ENCODE measurements at places on chromosomes 12 and 14.
A peak's percentile ranks its signal among the peaks of the same experiment; 100 is the strongest.

- DNase-seq, result peak; percentile 37
Measured at GRCh38 chr14:72332046-72332445, 399.8 kb downstream of the RGS6 start.

- no peak for DNase-seq
Measured at GRCh38 chr12:68825569-68826217, 17.7 kb downstream of the MDM2 start.

DNA sequence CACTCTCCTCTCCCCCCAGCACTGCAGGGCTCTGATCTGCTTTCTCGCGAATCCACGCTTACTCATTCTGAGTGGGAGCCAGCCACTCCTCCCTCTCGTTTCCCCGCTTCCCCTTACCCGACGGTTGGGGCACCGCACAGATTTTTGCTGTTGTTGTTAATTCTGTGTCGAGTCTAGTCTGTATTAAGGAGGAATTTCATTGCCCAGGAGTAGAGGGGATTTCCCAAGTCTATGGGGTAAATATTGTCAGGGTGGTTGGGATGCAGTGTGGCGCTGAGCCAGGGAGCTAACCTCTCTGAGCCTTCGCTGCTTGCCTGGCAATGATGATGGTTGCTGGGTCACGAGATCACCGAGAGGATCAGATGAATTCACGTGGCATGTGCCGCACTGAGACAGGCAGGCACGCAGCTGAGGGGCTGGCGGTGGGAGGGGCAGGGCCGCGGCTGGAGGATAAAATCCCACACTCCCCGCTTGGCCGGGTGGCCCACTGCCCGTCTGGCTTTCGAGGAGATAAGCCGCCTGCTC, 18.5 kb downstream of the NCOR2 start:
- no peak for DNase-seq

DNA sequence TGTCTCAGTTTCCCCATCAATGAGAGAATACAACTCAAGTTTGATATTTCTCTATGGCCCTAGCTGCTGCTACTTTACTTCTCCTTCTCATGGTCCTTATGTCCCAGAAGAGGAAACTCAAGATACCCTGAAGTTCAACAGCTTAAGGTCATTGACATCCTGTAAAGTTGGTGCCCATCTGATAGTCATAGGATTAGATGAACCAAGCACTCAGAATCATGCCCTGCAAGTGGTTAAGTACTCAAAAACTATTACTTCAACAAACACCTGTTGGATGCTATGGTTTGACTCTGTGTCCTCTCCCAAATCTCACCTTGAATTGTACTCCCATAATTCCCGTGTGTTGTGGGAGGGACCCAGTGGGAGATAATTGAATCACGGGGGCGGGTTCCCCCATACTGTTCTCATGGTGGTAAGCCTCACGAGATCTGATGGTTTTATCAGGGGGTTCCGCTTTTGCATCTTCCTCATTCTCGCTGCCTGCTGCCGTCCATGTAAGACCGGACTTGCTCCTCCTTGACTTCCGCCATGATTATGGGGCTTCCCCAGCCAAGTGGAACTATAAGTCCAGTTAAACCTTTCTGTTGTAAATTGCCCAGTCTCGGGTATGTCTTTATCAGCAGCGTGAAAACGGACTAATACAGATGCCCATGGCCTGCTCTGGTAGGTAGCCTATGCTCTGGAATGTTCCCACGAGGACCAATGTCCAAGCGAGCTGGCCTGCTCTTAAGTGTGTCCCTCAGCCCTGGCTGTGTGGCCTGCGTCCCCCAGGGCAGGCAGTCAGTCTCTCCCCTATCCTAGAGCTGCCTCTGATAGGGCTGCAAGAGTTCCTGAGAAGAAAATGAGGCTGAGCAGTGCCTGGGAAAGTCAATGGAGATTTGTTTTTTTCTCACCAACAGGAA, 18.1 kb downstream of the CAMKK2 start:
- no peak for DNase-seq

DNA sequence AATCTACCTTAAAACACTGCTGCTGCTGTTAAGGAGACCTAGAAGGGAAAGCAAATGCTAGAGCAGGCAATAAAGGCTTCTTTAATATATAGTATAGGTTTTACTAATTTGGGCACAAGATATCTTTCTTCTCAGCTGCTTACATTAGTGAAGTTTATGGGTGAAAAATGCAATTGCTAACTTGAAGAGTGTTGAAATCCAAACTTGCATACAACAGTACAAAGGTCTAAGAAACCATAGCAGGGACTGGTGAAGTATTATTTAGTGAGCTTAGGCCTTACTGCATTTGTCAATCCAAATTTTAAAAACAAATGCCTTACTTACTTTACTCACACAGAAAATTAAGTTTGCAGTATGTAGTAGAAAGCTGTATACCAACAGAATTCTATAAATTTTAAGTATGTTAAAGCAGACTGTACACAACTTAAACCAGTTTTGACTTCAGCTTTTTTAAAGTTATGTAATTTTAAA, 1.4 kb upstream of the AP4S1 start:
- DNase-seq, result no peak

- DNase-seq, result no peak
Measured at GRCh38 chr12:106601031-106601430, 18.2 kb downstream of the RFX4 start.

Data from NCI-H1694 (cell line).